ENCODE measurements at places on chromosomes 1 and 21.

GRCh38 chr1:13699510-13699909, 478 bp upstream of the PRDM2 start:
- DNase-seq: no peak

GRCh38 chr1:211469113-211469512, 22.8 kb downstream of the RD3 start:
- no peak for DNase-seq

DNA sequence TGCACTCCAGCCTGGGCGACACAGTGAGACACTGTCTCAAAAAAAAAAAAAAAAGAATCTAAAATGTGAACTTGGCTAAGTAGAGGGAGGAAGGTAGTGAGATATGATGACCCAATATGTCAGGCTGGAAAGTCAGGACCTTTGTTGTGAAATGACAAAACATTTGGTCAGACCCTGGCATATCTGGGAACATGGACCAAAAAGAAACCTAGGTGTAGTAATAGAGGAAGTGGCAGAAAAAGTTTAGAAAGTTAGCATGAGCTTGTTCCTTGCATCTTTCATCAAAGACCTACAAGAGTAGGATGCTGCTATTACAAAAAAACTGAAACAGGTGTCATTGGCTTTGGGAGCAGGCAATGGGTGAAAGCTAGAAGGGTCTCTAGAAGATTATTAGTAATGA, 7.3 kb upstream of the S100A3 start:
- no peak for DNase-seq

- DNase-seq: no peak
Observed at GRCh38 chr1:153780551-153780950, 5.3 kb downstream of the SLC27A3 start.

DNA sequence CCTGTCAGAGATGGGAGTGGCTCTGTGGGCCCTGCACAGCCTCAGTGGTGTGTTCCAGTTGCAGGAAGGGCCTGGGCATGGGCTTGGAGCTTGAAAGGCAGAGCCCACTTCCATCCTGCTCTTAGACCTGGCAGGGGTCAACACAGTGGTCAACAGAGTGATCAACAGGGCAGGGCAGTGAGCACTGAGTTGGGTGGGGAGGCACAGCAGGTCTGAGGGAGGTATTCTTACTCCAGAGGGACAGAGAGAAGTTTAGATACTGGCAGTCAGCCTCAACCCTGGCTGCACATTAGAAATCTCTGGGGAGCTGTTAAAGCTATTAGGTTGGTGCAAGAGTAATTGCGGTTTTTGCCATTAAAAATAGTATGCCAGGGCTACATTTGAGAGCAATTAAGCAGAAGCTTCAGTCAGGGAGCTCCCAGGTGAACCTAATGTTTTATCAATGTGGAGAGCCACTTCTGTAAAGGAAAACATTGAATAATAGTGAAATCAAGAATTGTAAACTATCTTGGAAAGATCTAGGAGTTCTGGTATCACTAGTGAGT, 37.7 kb downstream of the SH3BGR start:
- no peak for DNase-seq

GRCh38 chr1:209416039-209416438, 167.5 kb upstream of the CAMK1G start:
- no peak for DNase-seq

DNA sequence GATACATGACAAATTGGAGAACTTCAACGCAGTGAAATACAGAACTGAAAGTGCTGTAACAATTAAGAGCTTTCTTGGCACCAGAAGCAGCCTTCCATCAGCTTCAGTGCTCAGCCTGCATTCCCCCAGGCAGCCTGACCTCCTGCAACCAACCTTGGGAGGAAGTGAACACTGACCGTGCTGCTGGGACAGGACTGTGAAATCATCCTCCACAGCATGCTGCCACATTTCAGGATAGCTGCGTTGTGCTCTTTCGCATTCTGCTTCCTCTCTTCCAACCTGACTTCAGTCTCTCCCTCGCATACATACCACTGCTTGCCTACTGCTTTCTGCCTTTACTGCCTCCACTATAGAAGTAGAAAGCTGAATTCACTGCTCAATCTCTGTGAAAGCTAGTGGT, 388.6 kb downstream of the RWDD3 start:
- DNase-seq: no peak

DNA sequence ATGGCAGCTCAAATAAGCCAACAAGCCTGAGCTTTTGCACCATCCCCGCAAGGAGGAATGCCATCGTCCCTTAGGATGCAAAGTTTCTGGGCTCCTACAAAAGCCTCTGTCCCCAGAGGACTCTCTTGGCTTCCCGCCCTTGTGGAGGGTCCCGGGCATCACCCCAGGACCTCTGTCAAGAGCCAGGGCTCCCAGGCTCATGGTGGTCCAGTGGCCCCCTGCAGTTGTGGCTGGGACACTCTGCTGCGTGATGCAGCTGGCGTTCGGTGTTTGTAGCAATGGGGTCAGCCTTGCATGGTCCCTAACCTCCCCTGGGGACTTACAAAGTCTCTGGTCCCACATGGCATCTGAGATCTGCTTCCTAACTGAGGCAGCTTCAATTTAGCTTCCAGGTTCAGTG, 104.7 kb downstream of the RIPK4 start:
- no peak for DNase-seq

Data from GM19239 (cell line).